ENCODE measurements at places on chromosomes 7 and 10.
A peak's percentile ranks its signal among the peaks of the same experiment; 100 is the strongest.

DNA sequence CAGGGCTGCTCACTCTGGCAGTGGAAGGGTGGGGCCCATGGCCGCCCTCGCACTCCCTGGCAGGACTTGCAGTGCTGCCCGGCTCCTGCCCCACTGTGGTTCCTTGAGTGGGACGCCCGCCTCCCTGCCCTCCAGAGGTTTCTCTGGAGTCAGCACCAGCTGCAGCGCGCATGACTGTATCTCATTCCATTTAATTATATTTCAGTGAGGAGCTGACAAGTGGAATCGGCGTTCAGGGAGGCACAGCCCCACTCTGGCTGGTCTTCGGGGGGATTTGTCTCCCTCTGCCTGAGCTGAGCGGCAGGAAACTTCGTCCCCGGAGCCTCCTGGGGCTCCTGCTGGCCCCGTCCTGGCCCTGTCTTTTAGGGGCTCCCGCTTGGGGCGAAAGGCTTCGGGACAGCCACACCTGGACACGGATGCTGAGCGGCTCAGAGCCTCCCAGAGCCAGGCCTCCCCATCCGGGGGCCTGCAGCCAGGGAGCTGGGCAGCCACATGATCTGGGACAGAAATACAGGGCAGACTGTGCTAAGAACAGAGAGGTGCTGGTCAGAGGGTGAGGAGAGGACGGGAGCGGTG lies 75.3 kb upstream of the NKX6-2 start:
- no peak for DNase-seq

- no peak for DNase-seq
Measured at GRCh38 chr10:1328981-1329614, 272.9 kb downstream of the WDR37 start.

DNA sequence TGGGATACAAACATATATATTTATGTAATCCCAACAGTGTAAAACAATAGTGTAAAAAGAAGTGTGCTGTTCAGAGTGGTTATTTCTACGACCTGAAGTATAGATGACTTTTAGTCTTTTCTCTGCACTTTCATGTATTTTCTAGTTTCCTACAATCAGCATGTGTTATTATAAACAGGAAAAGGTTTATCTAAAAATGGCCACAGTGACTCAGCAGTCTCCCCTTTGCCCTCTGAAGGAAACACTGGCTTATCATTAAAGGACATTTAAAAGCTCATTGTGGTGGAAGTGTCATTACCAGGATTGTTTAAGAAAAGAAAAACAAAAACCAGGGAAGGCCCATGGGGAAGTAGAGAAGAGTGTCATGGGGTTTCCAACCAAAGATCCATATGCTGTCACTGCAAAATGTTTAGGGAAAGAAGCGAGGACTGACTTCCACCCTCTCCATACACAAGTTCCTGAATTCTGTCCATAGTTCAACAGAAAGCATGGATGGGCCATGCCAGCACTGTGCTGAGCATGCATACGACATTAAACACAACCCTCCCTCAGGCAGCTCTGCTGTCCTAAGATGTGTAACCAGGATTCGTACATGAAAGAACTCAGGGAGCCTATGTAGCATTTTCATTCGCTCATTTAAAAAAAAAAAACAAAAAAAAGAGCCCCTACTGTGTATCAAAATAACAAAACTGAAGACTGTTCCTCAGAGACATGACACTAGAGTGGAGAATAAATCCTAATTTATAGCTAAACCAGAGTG lies 10.2 kb downstream of the CYREN start:
- DNase-seq = no peak

- DNase-seq = peak; percentile 63
Measured at GRCh38 chr10:74150204-74150989, at the start of gene AP3M1. Gene AP3M1, minus strand, starts transcription at chr10:74150828. Its CDS starts 12,449 bp downstream, at chr10:74138379.

DNA sequence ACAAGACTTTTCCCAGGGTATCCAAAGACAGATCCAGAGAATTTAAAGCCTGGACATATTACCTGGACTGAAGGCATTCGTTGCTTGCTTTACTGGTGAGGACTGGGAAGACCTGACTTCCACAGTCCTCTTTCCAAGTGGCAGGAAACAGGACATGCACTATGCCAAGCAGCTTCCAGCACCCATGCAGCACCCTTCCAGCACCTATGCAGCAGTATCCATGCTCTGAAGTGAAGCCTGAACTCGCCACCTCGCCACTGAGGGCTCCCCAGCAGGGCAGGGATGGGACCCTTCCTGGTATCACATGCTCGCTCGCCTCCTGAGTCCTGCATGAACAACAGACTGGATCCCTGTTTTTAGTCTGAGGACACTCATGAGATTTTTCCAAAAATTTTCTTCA lies 189.9 kb upstream of the KLF14 start:
- DNase-seq = no peak

DNA sequence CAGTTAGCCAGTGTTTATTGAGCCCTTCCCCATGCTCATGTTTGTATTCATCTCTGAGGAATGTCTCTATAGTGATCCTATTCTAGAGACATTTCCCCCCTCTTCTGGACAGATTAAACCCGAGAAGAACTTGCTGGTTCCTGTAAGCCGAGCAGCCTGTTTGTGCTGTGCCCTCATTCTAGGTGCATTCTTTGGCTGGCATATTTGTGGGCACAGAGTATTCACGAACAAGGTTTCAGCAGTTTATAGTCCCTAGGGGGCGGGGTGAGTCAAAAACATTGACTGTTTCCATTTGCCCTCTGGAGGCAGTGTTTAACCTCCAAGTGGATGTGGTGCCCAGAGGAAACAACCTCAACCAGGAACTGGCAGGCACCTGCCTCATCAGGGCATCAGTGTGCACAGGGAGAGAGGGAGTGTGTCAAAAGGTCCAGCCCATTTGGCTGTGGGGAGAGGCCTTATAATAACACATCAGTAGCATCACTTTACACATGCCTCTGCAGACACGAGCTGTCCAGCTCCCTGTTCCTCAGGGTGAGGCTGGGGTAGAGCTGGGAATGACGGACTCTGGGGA lies 273.3 kb upstream of the LRGUK start:
- no peak for DNase-seq

DNA sequence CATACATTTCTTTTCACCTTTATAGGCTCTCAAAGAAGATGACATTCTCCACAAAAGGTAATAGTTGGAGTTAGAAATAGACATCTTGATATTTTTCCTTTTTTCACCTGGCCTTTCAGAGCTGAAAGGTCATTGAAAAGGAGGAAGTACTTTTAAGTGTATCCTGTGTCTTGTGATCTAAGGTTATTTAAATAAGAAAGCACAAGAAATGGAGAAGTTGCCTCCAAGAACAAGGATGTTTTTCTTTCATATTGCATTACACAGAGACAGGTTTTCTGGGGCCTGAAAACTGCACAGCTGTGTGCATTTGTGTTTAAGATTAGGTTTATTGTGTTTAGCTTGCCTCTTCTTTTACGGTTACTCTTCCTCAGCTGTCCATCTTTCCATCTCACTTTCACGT lies 103.4 kb upstream of the SEMA3D start:
- no peak for DNase-seq

DNA sequence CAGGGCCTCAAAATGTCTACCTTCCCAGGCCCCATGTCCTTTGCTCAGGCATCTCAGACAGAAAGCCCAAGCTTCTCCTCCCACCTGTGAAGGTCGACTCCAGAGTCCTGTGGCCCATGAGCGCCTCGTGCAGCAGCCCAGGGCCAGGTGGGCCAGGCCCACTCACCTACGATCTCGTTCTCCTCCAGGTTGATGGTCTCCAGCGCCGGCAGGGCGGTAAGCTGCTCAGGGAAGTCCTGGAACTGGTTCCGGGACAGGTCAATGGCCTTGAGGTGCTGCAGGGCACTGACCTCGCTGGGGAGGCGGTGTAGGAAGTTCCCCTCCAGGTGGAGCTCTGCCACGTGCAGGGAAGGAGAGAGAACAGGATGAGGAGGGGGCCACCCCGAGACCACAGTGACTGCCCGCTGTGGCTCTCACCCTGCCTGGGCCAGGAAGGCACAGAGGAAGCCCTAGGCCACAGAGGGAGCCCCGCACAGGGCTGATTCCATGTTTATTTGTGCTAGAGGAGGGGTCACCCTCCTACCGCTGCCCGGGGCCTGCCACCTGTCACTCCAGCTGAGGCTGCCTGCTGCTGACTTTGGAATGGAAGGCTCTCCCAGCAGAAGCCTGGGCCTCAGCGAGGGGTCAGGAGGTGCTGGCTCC lies 40.0 kb upstream of the NPFFR1 start:
- DNase-seq = no peak

- DNase-seq = no peak
Measured at GRCh38 chr10:119500821-119501220, 41.7 kb downstream of the RGS10 start.

Measured in stimulated activated CD4-positive, alpha-beta T cell treated with anti-CD3 and anti-CD28 coated beads, Interleukin-15, amount 100 ng/mL, for 1 hour (primary cell).